ACHN (cell line): ENCODE measurements at places on chromosomes 2 and 18.

GRCh38 chr2:239695106-239695727, 294.4 kb upstream of the HDAC4 start:
- DNase-seq, result no peak

- no peak for DNase-seq
Observed at GRCh38 chr2:44952806-44953498, 11.4 kb downstream of the SIX3 start.

DNA sequence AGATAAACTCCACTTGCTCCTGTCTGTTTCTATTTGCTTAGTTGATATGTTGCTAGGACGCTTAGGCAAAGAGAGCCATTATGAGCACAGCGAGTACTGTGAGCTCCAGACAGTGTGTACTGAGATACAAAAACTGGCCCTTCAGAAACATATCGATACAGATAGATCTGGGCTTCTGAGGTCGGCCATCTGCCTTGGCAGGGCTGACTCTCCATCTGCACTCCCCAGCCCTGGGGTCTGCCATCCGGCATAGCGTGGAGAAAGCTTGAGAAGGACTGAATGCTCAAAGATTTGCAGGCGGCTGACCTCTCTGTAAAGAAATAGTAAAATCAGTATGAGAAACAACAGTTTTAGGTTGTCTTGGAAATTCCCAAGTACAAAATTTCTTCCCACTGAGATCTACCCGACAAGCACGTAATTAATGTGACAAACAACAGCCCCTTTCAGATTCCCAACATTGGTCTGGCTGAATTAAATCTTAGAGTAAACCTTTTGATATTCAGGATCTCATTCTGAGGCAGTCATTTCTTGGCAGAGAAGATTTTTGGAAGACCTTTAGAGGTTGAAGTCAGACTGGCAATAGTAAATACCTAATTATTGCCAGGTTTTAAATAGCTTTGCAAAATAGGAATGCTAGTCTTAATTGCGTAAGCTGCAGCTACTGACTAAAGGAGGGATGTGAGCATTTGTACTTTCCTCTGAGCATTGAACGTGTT, 127.4 kb downstream of the CHST9 start:
- DNase-seq, result no peak

GRCh38 chr2:9897331-9897737, 54.1 kb downstream of the TAF1B start:
- DNase-seq, result peak; percentile 79

DNA sequence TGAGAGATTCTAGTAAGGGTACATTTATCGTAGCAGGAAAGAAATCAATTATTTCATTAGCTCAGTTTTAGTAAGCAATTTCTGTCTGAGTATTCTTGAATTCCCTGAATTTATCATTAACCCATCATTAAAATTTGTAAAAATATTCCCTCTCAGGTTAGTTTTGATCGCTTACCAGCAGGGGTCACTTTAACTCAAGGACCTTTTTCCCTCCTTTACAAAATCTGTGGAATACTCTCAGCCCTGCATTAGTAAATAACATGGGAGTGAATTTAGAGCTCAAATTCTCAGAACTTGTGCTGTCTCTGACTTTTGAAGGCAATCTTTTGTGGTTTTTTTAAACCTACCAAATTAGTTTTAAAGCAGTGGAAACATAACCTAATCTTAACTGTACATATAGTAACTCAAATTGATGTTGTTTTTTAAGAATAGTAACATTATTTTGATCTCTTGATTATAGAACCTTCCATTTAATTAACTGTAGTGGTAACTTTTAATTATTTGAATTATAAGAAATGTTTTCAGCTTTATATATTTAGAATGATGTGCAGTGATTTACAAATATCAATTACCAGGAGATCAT, 97.2 kb downstream of the AGPS start:
- DNase-seq, result peak; percentile 58

DNA sequence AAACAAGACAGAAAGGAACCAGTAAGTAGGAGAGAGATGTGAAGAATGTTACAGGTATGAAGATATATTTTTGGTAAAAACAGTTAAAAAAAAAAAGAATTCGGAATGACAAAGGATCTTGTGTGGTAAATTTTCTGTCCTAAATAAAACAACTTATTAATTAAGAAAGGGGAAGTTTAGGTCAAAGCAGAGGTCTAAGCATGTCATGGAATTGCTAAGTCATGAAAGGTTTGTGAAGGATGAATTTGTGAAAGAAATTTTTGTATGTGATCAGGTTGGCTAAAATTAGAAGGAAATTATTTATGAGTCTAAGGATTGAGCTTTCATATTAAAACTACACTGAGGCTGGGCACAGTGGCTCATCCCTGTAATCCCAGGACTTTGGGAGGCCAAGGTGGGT, 11.1 kb upstream of the ALPG start:
- no peak for DNase-seq

DNA sequence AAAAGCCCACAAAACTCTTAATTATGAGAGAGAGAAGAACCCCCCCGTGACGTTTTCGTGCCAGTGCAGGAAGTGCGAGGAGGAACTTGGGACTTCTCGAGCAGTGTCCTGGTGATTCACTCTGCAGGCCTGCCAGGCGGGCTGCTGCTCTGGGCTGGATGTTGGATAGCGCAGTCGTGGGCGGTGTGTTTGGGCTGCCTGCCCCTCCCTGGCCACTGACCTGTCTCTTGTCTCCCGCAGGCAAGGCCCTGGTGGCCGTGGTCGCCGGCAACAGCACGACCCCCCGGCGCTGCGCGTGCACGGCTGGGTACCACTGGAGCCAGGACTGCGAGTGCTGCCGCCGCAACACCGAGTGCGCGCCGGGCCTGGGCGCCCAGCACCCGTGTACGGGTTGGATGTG, 29.0 kb downstream of the TNFRSF11A start:
- no peak for DNase-seq

DNA sequence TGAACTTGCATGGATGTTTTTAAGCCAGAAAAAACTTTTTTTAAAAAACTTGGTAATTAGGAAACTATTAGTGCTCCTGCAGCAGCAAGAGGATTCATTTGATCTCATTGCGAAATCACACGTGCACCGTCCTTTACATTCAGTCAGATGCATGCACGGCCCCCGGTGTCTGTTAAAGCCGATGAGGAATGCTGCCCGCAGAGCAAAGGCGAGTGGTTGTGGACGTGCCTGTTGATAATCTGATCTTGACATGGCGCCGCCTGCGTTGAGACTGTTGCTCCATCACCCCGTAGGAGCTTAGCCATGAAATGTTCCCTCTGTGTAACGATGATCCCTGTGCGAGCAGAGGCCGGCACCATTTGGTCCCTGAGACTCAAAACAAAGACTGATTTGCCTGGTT, 300.0 kb downstream of the GBX2 start:
- no peak for DNase-seq

- no peak for DNase-seq
Observed at GRCh38 chr2:182862091-182862490, 4.3 kb downstream of the FRZB start.

DNA sequence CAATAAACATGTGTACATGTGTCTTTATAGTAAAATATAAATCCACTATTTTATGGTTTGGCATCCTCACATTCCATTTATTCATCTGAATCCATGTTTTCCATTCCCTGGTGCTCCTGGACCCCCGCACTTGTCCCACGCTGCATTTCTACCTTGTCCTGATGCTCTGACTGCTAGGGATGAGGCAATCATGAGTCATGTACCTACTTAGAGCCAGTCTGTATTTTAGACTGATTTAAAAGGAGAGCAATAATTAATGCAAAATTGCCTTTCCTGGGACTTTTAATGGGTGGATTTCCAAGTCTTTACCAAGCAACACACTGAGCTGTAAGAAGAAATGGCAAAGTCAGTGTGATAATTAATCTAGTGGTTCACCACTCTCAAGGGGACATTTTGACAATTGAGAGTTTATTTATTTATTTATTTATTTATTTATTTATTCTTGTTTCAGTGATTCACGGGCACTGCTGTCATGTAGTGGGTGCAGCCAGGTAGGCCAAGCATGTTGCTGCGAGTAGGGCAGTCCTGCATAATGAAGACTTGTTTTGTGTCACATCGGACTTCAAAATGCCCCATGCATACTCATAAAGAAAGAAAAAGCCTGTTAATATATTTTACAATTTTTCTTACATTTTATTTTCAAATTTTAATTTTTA, 419.3 kb upstream of the VWC2L start:
- no peak for DNase-seq

- DNase-seq, result no peak
Observed at GRCh38 chr2:152221839-152222238, 46.3 kb upstream of the STAM2 start.
